ENCODE measurements at places on chromosomes 16 and 17.

- peak; percentile 91 for DNase-seq
Observed at GRCh38 chr16:88924834-88925539, 52.0 kb downstream of the CBFA2T3 start.

- no peak for DNase-seq
Observed at GRCh38 chr16:2829501-2830354, at the start of gene ZG16B. Gene ZG16B, plus strand, starts transcription at chr16:2830303. Its CDS starts 139 bp downstream, at chr16:2830442.

DNA sequence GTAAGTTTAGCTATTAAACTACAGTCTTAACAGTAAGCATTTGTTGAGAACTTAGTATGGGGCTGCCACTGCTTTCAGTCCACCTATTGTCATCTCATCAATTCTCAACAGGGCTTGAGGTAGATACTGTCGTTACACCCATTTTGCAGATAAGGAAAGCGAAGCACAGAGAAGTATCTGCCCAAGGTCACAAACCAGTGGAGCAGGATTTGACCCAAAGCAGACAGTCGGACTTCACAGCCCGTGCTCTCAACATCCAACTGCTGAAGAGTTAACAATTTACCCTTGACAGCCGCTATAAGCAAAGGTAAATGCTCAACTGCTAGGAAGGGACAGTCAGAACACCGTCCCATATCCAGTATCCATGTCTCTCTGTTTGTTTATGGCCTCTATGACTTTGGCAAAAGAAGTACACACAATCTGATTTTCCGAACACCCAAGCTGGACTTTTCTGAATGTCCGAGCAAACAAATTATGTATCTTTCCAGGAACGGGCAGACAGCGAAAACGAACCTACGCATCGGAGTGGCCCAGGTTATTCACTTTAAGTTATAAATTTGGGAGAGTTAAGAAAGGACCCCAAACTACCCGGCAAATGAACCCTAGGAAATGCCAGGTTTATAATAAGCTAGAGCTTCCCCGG is 1.2 kb downstream of the SIAH1 start:
- no peak for DNase-seq

GRCh38 chr16:1333149-1333812 is at the start of gene BAIAP3:
Gene BAIAP3, plus strand, starts transcription at chr16:1333645. Its CDS starts 4,905 bp downstream, at chr16:1338550.
- no peak for DNase-seq

- DNase-seq = no peak
Observed at GRCh38 chr17:73045724-73046123, 46.8 kb downstream of the SLC39A11 start.

DNA sequence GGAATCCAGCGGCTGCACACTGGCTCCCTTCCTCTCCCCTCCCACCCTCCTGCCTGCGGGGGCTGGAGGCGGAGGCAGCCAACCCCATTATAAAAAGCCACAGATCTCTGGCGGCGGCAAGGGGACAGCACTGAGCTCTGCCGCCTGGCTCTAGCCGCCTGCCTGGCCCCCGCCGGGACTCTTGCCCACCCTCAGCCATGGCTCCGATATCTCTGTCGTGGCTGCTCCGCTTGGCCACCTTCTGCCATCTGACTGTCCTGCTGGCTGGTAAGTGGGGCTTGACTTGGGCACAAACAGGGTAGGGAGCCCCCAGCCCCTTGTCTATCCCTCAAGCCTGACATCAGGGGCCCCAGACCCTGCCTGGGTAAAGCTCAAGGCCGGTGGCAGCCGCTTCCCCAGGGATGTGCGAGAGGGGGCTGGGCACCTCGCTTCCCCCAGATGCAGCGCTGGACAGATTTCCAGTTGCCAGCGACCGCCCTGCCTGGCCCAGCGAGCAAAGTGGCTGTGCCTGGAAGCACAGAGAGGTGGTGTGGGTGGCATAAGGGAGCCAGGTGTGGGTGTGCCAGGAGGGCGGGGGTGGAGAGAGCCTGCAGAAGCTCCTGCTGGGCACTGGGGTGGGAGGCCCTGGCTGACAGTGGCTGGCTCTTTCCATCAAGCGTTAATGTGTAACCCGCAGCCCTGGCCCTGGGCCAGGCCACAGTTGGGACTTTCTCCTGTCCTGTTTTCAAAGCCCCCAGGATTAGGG is at the start of gene CX3CL1:
Gene CX3CL1 (plus strand): TSS at position 119 of the 745 bp plus-strand sequence. CDS start 79 bp downstream, at position 198.
- no peak for DNase-seq

GRCh38 chr17:47914306-47914948 is 18.4 kb downstream of the SP2 start:
- DNase-seq = no peak

DNA sequence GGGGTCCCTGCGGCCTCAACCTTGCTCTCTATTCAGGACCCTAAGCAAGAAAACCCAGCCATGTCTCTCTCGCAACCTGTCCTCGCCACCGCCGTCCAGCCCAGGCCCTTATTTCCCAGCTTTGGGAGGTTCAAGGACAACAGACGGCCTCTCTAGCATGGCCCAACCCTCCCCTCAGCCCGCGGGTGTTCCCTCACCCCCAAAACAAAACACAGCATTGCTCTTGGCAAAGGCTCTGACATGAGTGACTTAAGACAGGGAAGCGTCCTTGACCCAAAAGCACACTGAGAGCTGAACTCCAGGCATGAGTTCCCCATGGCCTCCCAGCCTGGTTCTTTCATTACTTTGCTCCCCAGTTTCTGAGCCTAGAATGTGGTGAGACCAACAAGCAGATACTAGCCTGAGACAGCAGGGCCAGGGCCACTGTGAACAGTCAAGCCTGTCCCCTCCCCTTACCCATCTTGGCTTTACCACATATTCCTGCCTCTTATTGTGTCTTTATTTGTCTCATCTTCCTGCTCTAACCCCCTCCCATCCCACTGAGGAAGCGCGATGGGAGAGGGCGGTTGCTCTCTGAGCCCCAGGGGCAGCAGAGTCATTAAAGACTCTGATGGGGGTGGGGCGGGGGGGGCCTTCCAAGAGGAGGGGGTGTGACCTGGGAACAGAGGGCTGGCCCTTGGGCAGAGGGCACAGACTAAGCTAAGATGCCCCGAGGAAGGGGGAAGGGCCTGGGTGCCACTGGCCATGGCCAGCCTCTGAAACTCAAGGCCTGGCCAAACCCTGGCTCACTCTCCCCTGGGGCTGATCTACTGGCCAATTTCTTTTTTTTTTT is 11.8 kb downstream of the SREBF1 start:
- DNase-seq = peak; percentile 25

- no peak for DNase-seq
Observed at GRCh38 chr17:41870097-41870496, 4.9 kb upstream of the KLHL11 start.

DNA sequence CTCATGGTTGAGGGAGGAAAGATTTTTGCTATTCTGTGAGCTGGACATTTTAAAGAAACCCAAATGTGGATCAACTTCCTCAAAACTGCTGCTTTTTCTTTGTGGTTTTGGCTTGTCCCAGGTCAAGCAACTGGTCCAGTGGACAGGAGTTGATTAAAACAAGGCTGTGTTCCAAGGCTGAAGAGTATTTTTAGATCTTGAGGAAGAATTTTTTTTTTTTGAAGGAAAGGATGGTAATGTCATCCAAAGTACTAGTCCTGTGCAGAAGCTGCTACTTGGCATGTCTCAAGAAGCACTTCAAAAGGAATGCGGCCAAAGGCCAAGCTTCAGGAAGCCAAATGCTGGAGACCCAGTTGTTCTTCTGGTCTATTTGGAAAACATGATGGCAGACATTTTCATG is 8.0 kb upstream of the MYH2 start:
- no peak for DNase-seq

GRCh38 chr16:89319886-89320781 is 102.6 kb downstream of the ZNF778 start:
- no peak for DNase-seq

GRCh38 chr16:48011466-48011865 is 144.3 kb downstream of the ABCC12 start:
- DNase-seq = no peak

DNA sequence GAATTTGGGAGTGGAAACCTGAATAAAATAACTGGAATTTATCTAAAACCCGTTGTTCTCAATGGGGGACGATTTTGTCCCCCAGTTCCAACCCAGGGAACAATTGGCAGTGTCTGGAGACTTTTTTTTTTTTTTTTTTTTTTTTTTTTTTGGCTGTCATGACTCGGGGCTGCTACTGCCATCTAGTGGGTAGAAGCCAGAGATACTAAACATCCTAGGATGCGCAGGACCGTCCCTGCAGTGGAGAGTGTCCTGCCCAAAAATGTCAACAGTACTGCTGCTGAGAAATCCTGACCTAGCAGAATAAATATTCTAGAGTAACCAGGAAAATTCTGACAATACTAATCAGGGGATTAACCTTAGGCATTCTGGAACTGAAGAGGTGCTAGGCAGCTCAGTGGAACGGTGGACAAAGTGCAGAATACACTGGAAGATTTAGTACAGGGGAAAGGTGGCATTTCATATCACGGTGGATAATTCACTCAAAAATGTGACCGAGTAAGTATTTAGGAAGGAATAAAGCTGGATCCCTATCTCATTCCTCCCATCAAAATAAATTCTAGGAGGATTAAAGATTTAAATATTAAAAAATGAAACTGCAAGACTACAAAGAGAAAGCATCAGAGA is 107.6 kb downstream of the SPECC1 start:
- DNase-seq = peak; percentile 77

GRCh38 chr17:55318081-55318480 is 53.3 kb downstream of the HLF start:
- no peak for DNase-seq

DNA sequence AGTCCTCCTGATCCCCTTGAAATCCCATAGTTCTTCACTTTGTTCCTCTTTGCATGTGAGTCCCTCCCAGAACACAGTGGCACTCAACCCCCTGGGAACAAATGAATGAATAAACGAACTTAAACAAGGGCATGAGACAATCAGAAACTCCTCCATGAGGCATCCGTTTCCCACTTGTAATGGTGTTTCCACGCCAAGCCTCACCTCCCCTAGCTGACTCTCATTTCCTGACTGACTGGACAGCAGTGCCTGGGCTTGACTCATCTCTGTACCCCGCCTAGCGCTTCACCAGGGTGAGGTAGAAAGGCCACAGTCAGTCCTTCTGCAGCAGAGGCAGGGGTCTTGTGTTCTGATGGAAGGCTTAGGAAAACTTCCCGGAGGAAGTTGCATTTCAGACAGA is 14.2 kb downstream of the KIF1C start:
- no peak for DNase-seq

GRCh38 chr17:58337600-58338453 is 9.2 kb upstream of the TSPOAP1 start:
- DNase-seq = no peak

- DNase-seq = no peak
Observed at GRCh38 chr17:71115669-71115972, 946.3 kb downstream of the KCNJ2 start.

DNA sequence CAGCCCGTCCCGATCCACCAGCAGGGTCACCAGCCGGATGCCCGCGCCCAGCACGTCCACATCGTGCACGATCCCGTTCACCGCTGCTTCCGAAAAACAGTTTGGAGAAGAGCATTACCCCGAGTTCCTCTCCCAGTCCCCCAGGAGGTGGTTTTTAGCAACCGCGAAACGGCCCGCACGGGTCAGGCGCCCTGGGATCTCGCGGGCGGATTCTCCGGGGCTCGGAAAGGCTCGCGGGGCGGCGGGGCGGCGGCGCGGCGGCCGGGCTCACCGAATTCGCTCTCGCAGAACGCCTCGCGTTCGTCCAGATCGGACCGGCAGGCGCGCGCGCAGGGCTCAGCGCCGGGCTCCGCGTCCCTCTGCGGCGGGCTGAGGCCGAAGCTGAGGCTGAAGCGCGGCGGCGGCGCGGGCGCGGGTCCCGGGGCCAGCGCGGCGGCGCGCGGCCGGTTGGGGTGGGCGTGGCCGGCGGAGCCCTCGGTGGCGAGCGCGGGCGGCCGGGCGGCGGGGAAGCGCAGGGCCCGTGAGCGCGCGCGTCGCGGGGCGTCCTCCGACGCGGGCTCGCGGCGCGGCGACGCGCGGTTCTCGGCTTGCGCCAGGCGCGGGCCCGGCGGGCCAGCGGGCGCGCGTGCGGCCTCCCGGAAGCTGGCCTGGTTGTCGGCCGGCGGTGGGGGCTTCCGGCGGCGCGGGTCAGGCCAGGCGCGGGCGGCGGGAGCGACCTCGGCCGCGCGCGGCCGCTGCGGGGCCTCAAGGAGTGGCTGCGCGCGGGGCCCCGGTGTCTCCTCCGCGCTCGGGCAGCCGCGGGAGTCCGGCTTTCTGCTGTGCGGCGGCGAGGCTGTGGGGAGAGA is 2.9 kb downstream of the C17orf58 start:
- peak; percentile 89 for DNase-seq

DNA sequence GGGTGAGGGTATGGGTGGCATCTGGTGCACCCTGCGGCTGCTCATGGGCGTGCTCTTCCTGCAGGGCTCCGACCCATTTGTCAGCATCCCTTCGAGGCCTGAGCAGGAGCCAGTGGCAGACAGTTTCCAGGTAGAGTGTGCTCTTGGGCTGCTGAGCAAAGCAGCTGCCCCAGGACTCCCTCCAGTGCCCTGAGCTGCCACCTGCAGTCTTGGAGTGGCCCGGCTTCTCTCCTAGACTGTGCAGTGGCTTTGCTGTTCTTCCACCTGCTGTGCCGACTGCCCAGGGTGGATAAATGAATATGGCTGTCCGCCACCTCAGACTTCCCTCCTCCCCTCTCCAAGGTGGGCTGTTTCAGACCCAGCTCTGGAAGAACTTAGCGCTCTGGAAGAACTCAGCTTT is 10.8 kb upstream of the JPT2 start:
- no peak for DNase-seq

GRCh38 chr17:16472539-16472938 is 19.5 kb downstream of the LRRC75A start:
- no peak for DNase-seq

DNA sequence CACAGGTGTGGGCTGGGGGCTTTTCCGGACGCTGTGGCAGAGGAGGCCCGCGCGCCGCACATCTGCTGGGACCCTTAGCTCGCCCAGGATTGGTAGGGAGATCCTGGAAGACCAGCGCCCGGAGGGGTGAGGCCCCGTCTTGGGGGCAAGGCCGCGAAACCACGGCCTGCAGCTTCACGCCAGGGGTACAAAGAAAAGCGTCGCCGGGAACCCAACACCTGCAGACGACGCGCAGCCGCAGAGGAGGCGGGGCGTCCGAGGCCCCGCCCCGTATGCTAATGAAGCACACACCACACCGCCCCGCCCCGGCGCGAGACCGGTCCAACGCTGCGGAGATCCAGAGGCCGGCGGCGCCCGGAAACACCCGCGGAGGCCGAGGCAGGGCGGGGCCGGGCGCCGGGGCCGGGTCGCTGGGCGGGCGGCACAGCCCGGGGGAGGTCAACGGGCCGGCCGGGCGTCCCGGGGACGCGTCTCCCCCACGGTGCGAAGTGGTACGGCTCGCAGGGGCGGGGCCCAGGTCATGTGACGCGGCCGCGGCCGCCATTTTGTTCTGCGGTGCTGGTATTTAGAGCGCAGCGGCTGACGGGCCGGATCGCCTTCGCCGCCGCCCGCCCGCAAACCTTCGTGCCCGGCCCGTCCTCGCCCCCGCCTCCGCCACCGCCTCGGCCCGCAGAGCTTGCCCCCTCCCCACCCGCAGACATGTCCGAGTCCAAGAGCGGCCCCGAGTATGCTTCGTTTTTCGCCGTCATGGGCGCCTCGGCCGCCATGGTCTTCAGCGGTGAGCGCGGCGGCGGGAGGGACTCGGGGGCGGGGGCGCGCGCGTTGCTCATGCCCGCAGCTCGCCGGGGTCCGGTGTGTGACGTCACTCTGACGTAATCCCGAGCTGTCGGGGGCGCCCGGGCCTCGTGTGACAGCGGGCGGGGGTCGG is at the start of gene ATP6V0C:
Gene ATP6V0C (plus strand): TSS at position 548 of the 928 bp plus-strand sequence. CDS start 152 bp downstream, at position 700.
- DNase-seq = peak; percentile 83

- no peak for DNase-seq
Observed at GRCh38 chr16:72371307-72372086, 199.5 kb upstream of the PMFBP1 start.

GRCh38 chr16:68386628-68387027 is 61.7 kb downstream of the SMPD3 start:
- DNase-seq = no peak
